H1 (cell line): ENCODE measurements at places on chromosomes 12 and 14.

DNA sequence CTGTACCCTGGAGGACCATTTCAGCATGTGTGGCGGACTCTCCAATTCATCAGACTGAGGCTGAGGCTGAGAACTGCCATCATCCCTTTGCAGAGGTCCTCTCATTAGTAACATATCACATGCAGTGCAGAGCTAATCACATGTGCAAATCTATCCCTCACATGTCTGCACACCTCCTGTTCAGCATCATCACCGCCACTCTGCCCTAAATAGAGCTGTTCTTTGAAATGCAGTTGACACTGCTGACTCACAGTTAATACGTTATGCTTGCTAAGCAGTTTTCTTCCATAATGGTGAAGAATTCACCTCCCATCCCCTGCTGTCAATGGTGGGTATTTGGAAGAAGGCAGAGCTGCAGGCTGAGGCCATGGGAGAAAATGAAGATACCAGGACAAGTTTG is 85.0 kb upstream of the ANO2 start:
- H3K36me3 ChIP-seq = no peaks in the 10 kb centered on the region
- no peaks in the 10 kb centered on the region for H3K4me1 ChIP-seq
- no peak for DNase-seq
- no peak overlapping the region for H3K27ac ChIP-seq

DNA sequence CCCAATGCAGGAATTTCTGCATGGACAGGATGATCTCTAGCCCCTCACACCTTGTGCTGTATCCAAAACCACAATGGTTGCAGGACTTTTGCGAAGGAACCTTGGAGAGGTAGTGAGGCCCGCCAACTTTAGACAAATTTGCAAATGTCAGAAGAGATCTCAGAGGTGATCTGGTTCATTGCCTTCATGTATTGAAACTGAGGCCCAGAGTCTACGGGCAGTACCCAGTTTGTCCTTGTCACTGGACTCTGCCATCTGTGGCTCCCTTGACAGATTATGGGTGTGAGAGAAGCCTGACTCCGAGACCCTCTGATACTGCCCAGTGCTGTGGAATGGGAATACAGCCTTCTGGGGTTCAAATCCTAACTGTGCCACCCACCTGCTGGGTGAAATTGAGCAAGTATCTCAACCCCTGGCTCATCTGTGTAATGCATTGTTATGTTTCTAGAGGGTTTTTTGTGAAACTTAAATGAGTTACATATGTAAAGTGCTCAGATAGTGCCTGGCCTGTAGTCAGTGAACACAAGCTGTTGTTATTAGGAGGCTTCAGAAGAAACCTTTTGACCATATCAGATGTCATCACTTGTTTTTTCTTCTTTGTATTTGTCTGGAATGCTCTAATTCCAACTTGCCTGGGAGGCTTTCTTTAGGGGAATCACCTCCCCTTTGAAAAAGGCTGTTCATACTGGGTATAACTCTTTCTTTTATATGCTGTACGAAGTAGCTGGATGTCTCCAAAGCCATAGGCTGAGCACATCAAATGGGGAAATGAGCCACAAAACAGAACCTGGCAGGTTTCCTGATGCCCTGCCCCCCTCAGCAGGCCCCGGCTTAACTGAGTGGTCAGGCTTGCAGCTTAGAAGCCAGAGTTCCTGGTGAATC is 71.4 kb upstream of the SRSF5 start:
- H3K27ac ChIP-seq = no peak overlapping the region
- peaks cover 11% of the 10 kb centered on the region; the same call in 1 of the 2 replicates for H3K4me1 ChIP-seq
- H3K27me3 ChIP-seq = no peaks in the 10 kb centered on the region
- no peak overlapping the region for H3K4me3 ChIP-seq
- DNase-seq = no peak

DNA sequence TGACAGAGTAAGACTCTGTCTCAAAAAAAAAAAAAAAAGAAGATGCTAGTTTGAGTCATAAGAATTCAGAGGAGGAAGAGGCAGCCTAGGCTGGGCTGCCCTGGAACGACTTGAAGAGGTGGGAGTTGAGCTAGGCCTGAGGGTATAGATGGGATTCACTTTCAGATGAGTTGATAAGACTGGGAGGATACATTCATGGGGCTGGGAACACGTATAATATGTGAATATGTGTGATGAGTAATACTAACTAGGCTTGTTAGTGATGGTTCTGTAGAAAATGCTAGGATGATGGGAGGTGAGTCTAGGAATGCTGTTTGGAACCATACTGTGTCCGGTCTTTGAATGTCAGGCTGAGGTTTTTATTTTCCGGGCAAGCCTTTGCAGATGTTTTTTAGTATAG is 9.0 kb downstream of the PLEKHA5 start:
- H3K27me3 ChIP-seq = no peaks in the 10 kb centered on the region
- no peak overlapping the region for H3K27ac ChIP-seq

- H3K27ac ChIP-seq = no peak overlapping the region
- DNase-seq = no peak
- H3K27me3 ChIP-seq = no peaks in the 10 kb centered on the region
- H3K36me3 ChIP-seq = no peaks in the 10 kb centered on the region
- H3K4me1 ChIP-seq = no peaks in the 10 kb centered on the region
Measured at GRCh38 chr14:28577187-28577586, 189.4 kb upstream of the FOXG1 start.

DNA sequence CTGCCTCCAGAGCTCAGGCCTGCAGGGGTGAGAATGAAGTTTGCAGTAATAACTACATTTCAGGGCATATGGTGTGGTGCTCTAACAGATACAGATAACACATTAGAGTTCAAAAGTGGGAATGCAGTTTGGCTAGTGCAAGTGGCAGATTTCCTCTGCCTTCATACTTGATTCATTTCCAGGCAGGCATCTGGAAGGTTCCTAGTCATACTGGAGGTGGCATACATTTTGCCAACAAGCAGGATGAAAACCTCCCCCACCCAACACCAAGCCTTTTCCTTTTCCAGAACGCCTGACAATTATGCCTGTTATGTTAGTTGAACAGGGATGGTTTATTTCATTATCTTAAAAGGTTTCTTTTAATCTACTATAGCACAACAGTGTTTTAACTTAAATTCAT is 24.3 kb downstream of the VTI1B start:
- H3K4me3 ChIP-seq = no peak overlapping the region
- DNase-seq = no peak

DNA sequence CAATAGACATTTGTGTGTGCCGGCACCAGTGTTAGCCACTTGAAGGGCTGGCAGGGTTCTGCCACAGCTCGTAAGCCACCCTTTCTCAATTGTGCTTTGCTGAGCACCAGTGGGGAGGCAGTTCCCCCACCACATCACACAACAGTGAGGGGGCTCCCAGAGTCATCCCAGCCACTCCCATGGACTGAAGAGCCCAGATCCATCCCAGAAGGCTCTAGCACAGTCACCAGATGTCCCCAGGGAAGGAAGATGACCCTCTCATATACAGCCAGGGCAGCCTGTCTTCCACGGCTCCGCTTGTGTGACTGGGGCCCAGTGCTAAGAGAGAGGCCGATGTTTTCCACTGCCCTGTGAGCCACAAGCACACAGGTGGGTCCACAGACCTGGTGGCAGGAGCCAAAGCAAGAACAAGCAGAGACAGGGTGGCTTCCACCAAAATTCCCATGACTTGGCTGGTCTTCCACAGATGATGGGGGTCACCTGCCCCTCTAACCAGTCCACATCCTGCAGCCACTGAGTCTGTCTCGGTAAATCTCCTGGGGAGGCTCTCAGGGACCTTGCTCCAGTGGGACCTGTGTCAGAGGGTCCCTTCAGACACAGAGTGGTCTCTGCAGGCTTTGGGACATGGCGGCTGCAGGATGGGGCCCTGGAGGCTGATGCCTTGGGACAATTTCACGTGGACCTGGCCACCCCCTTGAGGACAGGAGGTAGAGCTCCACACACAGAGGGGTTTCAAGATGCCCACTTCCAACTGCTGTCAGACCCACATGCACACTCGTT is 71.9 kb upstream of the DDX11 start:
- no peaks in the 10 kb centered on the region for H3K36me3 ChIP-seq
- no peak for DNase-seq
- no peaks in the 10 kb centered on the region; the same call in 1 of the 2 replicates for H3K4me1 ChIP-seq
- H3K4me3 ChIP-seq = no peak overlapping the region
- no peaks in the 10 kb centered on the region; the same call in 1 of the 2 replicates for H3K27me3 ChIP-seq

DNA sequence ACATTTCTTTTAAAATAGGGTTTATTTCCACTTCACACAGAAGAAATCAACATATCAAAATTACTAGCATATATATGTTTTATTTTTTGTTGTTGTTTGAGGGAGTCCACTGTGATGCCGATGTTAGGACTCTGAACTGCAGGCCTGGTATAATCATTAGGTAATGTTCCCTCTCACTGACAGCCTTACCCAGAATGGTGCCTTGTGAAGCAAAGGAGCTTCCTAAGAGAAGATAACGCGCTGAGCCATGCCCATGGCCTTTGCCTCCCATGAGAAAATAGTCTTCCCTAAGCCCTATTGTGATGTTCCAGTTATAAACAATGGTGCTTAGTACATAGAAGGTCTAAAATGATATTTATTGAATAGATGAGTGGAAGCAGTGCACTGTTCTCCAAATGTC is 12.0 kb downstream of the GNG2 start:
- no peaks in the 10 kb centered on the region for H3K27me3 ChIP-seq
- H3K4me1 ChIP-seq = no peaks in the 10 kb centered on the region
- no peak overlapping the region for H3K4me3 ChIP-seq
- DNase-seq = no peak
- no peak overlapping the region for H3K27ac ChIP-seq

DNA sequence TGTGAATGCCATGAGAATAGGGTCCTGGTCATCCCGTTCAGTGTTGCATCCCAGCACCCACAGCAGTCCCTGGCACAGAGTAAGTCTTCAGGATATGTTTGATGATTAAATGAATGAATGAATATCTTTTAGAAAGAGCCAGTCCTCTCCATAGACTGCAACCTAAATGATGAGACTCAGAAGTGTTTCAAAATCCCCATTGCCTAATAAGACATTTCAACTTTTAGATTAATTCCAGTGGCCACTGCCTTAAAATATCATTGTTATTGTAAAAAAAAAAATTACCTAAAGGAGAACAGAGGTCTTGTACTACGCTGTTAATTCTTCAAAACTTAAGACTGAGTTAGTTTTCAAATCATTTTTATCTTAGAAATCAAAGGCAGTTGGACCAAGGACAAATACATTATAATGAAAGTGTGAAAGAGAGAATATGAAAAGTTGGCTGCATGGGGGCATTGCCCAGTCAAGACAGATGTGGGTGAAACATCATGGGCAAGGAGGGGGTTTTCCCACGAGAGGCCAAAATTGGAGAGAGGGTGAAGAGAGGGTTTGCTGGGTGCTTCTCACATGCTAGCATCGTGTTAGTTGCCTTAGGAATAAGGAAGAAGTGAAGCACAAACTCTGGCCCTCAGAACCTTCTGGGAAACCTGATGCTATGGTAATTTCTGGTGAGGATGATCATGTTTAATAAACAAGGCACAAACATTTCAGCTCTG is 26.3 kb upstream of the CPM start:
- no peaks in the 10 kb centered on the region for H3K27me3 ChIP-seq
- H3K4me1 ChIP-seq = peaks cover 3% of the 10 kb centered on the region
- no peaks in the 10 kb centered on the region for H3K36me3 ChIP-seq
- no peak overlapping the region for H3K4me3 ChIP-seq
- DNase-seq = no peak

GRCh38 chr12:120252071-120252906 is 13.2 kb downstream of the PXN start:
- no peak for DNase-seq
- H3K27ac ChIP-seq = no peak overlapping the region
- H3K27me3 ChIP-seq = no peaks in the 10 kb centered on the region
- H3K36me3 ChIP-seq = no peaks in the 10 kb centered on the region
- H3K4me1 ChIP-seq = no peaks in the 10 kb centered on the region

- no peaks in the 10 kb centered on the region for H3K4me1 ChIP-seq
- DNase-seq = no peak
- H3K27me3 ChIP-seq = peaks cover 23% of the 10 kb centered on the region
- no peak overlapping the region for H3K27ac ChIP-seq
Measured at GRCh38 chr14:104602933-104603325, 1.6 kb downstream of the TMEM179 start.

GRCh38 chr12:17278946-17279345 is 673.0 kb upstream of the LMO3 start:
- H3K4me1 ChIP-seq = no peaks in the 10 kb centered on the region
- no peaks in the 10 kb centered on the region for H3K27me3 ChIP-seq
- H3K27ac ChIP-seq = no peak overlapping the region
- no peak for DNase-seq
- H3K36me3 ChIP-seq = no peaks in the 10 kb centered on the region

DNA sequence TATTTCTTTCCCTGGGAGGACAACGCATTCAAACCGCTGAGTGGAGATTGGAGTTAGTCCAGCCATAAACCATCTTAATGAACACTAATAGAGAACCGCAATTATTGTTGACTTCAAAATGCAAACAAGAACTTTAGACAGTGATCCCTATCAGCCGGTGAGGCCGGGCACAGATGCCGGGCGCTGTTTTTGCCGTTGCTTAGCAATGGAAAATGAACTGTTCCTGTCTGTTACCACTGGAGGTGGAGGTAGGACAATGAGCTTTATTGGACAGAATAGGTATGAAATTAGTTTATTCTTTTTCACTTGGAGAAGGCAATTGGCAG is 216.8 kb downstream of the TTC8 start:
- no peaks in the 10 kb centered on the region for H3K36me3 ChIP-seq
- H3K4me3 ChIP-seq = peak overlapping the region; percentile 53; the same call in 1 of the 2 replicates
- DNase-seq = no peak
- no peak overlapping the region for H3K27ac ChIP-seq
- H3K27me3 ChIP-seq = no peaks in the 10 kb centered on the region

- H3K4me3 ChIP-seq = no peak overlapping the region
- H3K27ac ChIP-seq = no peak overlapping the region
- no peaks in the 10 kb centered on the region for H3K27me3 ChIP-seq
- H3K4me1 ChIP-seq = peaks cover 5% of the 10 kb centered on the region; the same call in 1 of the 2 replicates
Measured at GRCh38 chr14:95288672-95289322, 30.9 kb downstream of the CLMN start.

DNA sequence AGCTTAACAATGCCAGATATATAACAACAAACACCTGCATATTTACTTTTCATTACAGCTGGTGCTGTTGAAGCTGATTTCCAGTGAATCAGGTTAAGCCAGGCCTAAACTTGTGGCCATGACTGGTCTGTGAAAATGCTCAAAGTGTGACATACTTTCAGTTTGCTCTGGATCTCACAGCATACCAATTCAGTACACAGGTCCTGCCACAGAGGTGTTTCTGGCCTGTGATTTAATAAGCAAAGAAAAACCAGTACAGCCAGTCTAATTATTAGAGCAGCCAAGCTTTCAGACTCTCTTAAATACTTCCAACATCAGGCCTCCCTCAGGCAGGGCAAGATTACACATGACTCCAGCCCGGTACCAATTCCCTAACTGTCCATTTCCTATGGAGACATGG is 27.4 kb upstream of the TMCC3 start:
- H3K4me1 ChIP-seq = no peaks in the 10 kb centered on the region
- no peak overlapping the region for H3K27ac ChIP-seq
- H3K36me3 ChIP-seq = no peaks in the 10 kb centered on the region
- no peaks in the 10 kb centered on the region for H3K27me3 ChIP-seq
- DNase-seq = no peak
